ENCODE measurements at places on chromosomes 12 and 14.

- no peak for DNase-seq
Observed at GRCh38 chr14:69658664-69659261, 47.4 kb downstream of the SUSD6 start.

DNA sequence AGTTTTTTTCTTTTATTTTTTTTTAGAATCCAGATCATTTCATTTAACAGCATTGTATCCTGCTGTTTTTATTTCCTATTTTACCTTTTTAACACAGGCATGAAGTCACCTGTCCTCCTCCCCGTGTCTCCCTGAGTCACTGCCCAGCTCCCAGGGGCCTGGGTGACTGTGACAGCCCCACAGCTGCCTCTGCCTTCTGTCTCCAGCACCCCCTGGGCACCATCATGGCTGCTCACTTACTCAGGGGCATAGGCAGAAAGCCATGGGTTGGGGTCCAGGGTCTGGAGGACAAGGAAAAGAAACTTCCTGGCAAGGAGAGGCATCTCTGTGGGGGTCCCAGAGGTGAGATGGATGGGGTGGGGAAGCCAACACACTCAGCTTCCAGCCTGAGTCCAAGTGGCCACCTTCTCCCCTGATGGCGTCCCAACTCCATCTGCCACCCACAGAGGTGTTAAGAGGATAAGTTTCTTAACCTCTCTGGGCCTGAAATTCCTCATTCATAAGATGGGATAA is 25.3 kb downstream of the TMEM63C start:
- no peak for DNase-seq

DNA sequence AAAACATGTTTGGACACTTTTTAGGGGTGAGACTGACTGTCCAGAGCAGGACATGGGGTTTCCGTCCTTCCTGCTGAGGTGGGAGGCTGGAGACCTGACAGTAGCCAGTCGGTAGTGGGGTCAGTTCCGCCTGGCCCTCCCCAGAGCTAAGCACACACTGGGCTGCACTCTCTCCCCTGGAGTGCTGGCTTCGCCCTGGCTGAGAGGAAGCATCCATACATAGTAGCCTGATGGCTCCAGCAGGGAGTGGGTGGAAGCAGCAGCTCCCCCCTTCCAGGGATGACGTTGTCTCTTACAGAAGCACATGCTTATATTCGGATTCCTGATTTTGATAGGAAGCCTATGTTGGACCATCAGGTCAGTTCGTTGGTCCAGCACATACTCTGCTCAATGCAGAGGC is 40.4 kb downstream of the SFSWAP start:
- DNase-seq, result no peak

GRCh38 chr12:123910057-123910456 is 62.6 kb downstream of the CCDC92 start:
- no peak for DNase-seq

- no peak for DNase-seq
Observed at GRCh38 chr12:130097342-130097741, 64.9 kb upstream of the FZD10 start.

GRCh38 chr14:89041257-89041582 is 216.8 kb downstream of the TTC8 start:
- DNase-seq, result no peak

GRCh38 chr12:131939007-131939406 is 9.9 kb downstream of the PUS1 start:
- DNase-seq, result no peak

DNA sequence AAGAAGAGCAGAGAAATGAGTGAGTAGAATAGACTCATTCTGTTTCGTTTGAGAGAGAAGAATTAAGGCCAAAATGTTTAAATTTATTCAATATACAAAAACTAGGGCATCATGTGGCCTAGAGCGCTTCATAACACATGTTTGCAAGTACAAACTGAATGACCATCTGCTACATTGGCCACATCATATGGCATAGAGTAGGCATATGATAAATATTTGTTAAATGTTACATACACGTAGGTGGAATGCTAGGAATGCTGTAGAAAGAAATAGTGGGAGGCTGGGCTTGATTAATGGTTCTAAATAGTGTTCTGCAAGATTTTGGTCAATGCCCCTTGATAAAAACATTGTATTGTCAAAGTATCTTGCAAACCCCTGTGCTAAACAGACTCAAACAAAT is 10.8 kb downstream of the MGP start:
- no peak for DNase-seq

- DNase-seq, result no peak
Observed at GRCh38 chr12:31233061-31233730, 92.8 kb downstream of the SINHCAF start.

- DNase-seq, result no peak
Observed at GRCh38 chr14:64566651-64567122, 16.9 kb downstream of the PPP1R36 start.
